Pulmonary artery endothelial cell (primary cell): ENCODE measurements at places on chromosomes 3 and 15.

GRCh38 chr3:148971401-148972163 lies 19.8 kb upstream of the GYG1 start:
- DNase-seq: no peak

GRCh38 chr15:77555232-77555631 lies 77.5 kb downstream of the LINGO1 start:
- no peak for DNase-seq

DNA sequence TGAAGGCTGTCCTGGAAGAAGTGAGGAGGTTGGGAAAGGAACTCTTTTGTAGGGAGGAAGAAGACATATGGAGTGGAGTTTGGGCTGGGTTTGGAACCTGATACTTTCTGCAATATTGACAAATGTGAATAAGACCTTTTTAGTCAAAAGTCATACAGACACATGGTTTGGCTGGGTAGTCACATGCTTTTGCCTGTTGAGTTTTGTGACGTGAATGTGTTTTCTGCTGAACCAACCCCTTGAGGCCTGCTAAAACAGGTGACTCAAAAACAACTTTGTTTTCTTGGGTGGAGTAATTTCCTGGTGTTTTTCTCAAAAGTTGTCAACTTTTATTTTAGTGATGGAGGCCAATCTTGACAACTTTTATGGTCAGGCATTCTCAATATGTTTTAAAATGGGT lies 39.4 kb upstream of the CCR4 start:
- no peak for DNase-seq

GRCh38 chr3:189949580-189949979 lies 171.1 kb downstream of the P3H2 start:
- DNase-seq: no peak

GRCh38 chr3:177251755-177252154 lies 54.5 kb upstream of the TBL1XR1 start:
- no peak for DNase-seq

DNA sequence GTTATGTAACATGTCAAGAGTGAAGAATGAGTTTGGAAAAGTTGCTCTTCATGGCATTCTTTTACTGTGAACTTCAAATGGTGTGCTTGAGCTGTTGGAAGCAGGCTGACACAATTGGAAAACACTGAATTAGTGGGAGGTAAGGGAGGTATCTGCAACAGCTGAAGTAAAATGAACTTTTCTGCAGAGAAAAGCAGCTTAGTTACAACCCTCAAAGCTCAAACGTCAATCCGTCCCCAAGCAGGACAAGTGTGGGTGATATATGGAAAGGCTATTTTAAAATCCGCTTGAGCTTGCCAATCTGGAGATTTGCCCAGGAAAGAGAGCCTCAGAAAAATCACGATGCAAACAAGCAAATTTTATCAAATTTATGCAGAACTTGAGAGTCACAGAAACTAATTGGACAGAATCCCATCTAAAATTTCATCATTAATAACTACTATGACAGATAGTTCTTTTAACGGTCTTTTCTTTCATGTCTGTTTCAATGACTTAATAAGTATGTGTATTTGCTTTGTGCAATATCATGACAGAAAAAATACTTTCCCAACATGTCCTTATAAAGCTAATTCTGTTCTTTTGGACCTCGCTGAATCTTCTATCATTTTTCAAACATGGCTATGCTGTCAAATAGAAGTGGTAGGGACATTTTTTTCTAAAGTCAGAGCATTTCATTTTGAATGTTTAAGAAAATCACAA lies 266.6 kb upstream of the SLITRK3 start:
- DNase-seq: no peak

DNA sequence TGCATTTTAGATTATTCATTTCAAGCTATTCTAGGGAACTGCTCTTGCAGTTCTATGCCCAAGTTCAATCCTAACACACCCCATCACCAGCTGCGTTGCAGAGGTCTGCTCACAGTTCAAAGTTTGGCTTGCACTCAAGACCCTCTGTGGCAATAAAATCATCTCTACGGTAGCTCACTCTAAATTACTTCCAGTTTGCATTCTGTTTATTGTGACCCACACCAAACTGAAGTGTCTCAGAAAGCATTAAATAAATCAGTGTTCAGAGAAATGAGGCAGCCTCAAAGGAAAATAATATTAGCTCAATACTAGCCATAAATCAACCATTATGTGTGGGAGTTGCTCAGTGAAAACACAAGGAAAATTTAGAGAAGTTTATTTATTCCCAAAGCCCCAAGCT lies 250.3 kb downstream of the MAGI1 start:
- DNase-seq: no peak
